ENCODE measurements at places on chromosomes 13 and 19. TPM values are rescaled to one million over a fixed set of nuclear protein-coding genes. Genes with fewer than 3 reads are reported as not detected.

SIGLEC5 gene
- total RNA-seq = 0.55 TPM

PAN3 gene
- 40.8 TPM for total RNA-seq

ZNF100 gene
- 8.4 TPM for total RNA-seq

GPR12 gene
- total RNA-seq = not detected
